ENCODE measurements at places on chromosomes 2 and 18.

DNA sequence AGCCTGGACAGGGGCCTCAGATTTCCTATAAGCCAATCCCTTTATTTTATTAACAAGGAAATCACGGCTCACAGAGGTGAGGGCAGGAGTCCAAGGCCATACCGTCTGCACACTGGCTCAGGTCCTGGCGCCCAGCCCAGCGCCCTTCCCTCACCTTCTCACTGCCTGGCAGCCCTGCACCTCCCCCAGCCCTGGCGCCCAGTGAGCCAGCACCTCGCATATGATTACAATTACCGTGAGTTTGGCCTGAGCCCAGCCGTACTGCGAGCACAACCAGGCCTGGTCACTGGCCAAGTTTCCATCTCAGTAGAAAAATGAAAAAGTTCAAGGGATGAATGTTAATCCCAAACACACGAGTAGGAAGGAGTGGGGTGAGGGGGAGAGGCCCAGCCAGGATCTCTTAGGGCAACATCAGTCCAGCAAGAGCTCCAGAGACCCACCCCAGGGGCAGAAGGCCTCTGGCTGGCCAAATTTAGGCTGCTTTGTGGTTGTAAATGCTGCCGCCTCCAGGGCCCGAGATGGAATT, 68.4 kb downstream of the MCFD2 start:
- peak; percentile 98 for DNase-seq

- DNase-seq, result no peak
Observed at GRCh38 chr2:108594132-108594981, 60.1 kb downstream of the LIMS1 start.

- DNase-seq, result no peak
Observed at GRCh38 chr2:128573116-128573515, 254.4 kb upstream of the HS6ST1 start.

GRCh38 chr18:55405893-55406406, 182.0 kb downstream of the TCF4 start:
- DNase-seq, result no peak

DNA sequence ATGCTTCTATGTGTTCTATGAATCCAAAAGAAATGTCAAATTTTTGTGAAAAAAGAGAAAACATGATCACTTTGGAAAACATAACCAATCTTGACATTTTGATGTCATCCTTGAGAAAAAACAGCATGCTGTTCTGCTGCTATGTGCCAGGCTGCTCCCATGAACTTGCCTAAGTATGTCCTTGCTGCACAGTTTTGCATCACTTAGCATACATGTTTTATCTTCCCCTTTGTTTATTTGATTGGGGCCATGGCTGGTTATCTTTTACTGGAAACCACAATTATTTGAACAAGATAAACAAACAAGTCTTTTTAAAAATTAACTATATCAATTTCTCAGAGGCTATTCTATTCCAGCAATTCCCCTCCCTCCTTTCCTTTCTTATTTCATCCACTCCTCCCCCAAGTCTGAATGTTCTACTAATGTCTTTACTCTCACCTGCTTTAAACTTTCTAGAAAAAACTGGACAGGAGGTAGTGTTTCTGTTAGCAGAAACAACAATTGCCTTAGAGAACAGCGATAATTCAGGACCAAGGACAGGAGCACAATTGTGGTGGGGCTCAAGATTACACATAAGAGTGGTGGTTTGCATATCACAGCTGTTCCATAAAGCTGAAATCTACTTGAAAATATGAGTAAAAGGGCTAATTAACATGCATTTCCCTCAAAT, 6.7 kb downstream of the AOX1 start:
- DNase-seq, result peak; percentile 24

- no peak for DNase-seq
Observed at GRCh38 chr2:230984393-230985220, 11.3 kb upstream of the SPATA3 start.

DNA sequence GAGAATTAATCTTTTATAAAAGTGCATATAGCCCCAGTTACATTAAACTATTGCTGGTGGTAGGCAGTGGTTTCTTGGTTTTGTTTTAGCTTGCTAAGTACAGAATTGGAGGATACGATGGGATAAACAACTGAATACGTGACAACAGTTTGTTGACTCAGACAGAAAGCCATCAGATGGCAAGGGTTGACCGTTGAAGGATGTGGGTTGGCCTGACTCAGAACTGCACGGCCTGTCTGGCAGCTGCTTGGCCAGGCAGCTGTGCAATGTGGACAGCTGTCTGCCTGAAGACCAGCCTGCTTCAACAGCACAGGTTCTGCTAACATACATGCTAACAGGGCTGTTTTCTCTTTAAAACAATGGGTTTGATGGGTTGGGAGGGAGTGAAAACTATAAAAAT, 46.6 kb downstream of the PRKRA start:
- peak; percentile 50 for DNase-seq

GRCh38 chr2:20207051-20207450, 17.9 kb downstream of the SDC1 start:
- no peak for DNase-seq

DNA sequence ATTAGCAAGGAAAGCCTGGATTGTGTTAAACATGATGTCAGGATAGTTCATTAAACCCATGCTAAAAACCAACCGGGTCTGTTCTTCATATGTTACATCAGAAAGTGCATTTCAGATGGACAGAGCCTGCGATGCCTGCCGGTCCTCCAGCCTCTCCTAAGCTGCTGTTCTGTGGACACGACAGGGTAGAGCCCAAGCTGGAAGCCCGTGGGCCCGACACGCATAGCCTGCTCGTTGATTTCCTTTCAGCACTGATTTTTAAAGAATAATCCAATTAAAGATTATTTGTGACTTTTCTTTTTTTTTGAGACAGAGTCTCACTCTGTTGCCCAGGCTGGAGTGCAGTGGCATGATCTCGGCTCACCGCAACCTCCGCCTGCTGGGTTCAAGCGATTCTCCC, 797 bp downstream of the OR6B3 start:
- no peak for DNase-seq

DNA sequence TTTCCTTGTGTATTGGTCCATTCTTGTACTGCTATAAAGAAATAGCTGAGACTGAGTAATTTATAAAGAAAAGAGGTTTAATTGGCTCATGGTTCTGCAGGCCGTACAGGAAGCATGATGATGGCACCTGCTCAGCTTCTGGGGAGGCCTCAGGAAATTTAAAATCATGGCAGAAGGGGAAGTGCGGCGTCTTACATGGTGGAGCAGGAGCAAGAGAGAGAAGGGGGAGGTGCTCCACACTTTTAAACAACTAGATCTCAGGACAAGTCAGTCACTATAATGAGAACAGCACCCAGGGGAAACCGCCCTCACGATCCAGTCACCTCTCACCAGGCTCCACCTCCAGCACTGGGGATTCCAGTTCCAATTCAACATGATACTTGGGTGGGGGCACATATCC, 54.3 kb downstream of the MSH2 start:
- DNase-seq, result no peak

GRCh38 chr2:98578231-98578630, 30.1 kb downstream of the COA5 start:
- DNase-seq, result no peak

- no peak for DNase-seq
Observed at GRCh38 chr2:23503682-23504081, 118.7 kb downstream of the KLHL29 start.

DNA sequence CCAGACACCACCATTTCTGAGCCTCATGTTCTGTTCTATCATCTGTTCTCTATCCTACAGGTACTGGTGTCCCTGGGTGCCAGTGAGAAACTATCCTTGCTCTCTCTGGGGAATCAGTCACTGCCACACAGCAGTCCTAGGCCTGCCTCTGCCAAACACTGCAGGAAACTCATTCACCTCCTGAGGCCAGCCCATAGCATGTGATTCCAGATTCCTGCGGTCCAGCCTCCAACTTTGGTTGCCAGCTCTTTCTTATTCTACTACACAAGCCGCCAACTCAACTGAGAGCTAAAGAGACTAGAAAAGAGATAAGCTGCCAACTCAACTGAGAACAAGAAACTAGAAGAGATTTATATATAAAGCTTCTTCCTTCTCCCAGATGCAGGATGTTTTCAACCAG, 8.8 kb upstream of the TTLL4 start:
- DNase-seq, result no peak

- DNase-seq, result no peak
Observed at GRCh38 chr2:215020283-215020682, 118.1 kb downstream of the ABCA12 start.

DNA sequence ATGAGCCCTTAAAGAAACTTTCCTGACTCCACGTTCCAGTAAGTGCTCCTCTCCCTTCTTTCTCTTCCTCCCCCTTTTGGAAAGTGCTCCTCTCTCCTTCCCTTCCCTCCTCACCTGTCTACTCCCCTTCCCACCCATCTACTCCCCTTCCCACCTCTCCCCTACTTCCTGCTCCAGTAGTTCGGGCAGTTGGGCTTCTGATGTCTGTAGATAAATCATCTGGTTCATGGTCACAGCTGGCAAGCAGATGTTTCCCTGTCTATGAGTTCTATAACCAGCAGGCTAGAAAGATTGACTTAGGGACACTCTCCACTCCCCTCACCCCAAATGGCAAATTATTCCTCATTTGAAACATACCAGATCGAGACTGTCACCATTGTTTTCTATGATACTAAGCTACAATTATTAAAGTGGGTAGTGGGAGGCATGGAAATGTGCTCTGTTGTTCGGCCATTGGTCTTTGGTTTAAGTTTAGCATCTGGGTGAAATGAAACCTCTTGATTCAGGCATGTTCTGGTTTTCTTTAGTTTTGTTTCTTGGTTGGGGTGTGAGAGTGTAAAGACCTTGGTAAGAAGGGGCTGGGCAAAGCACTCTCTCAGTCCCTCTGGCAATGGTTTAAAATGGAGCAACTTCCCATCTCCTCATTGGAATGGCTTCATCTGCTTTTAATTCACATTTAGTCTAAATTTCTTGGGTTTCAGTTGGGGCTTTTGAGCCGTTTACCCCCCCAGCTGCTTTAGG, 413.2 kb upstream of the SPRED2 start:
- DNase-seq, result no peak

GRCh38 chr18:76467371-76468190, 27.5 kb downstream of the ZNF516 start:
- no peak for DNase-seq

- peak; percentile 29 for DNase-seq
Observed at GRCh38 chr2:28567061-28567471, 71.2 kb downstream of the PLB1 start.

- no peak for DNase-seq
Observed at GRCh38 chr2:124953921-124954320, 928.8 kb downstream of the CNTNAP5 start.

DNA sequence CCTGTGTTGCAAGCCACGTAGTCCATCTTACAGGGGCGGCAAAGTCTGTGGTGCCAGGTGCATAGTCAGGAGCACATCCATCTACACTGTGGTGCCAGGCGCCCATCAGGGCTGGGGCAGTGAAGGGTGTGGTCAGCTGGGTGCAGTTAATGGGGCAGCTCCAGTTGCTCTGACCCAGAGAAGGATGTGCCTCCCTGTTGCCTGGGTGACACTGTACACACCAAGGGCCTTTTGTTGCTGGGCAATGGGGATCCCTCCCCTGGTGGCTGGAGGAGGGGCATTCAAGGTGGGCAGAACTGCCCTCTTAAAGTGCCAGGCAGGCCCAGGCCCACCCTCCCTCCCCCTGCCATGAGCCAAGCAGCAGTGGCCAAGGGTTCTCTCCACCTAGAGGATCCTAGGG, 28.3 kb upstream of the IMP4 start:
- DNase-seq, result no peak

- DNase-seq, result no peak
Observed at GRCh38 chr2:72415241-72415661, 267.6 kb upstream of the CYP26B1 start.

- DNase-seq, result no peak
Observed at GRCh38 chr2:29377788-29378187, 262.6 kb downstream of the CLIP4 start.

DNA sequence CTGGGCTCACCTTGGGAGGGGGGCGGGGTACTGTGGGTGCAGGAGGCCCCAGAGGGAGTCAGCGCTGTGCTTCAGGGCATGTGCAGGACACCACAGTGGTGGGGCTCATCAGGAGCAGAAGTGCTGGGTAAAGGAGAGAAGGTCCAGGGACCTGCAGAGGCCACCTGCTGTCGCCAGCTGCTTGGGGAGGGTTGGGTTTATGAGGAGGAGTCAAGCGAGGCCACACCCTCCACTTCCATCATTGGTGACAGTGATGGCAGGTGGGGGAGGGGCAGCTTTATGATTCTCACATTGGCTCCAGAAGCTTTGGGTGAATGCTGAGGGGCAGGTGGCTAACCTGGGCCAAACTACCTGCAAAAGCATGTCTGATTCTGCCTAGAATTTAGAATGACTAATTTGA, 392.6 kb downstream of the HRH4 start:
- DNase-seq, result peak; percentile 60

- no peak for DNase-seq
Observed at GRCh38 chr2:74007711-74008110, 23.0 kb downstream of the TET3 start.

- no peak for DNase-seq
Observed at GRCh38 chr2:230697676-230698075, 15.0 kb upstream of the CAB39 start.

GRCh38 chr2:212592695-212593094, 54.1 kb upstream of the ERBB4 start:
- no peak for DNase-seq

DNA sequence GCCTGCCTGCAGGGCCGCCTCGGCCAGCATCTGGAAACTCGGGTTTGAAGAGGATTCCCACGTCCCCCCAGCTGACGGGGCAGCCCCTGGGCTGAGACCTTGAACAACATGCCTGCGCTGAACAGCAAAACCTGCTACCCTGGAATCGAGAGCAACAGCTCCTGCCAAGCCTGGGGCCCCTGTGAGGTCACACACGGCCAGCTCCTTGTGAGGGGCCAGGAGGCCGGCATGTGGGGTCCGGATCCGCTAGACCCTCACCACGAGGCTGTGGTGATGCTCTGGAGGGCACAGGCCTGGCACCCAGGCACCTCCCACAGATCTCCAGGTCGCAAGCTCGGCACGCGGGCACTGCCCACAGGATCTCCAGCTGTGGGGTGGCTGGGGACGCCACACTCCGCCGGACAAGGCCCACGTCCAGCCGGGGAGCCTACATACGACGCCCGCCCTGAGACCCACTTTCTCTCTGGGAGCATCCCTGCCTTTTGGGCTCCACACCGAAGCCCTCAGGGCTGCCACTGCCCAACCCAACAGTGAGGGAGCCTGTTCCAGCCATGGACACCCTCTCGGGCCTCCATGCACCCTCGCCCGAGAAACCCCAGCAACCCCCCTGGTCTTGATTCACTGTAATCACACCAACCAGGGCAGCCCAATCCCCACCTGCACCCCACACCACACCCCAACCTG, 34.1 kb downstream of the SLC66A2 start:
- DNase-seq, result peak; percentile 14

GRCh38 chr18:12652861-12653401, 5.0 kb downstream of the SPIRE1 start:
- no peak for DNase-seq

Data from mucosa of descending colon (tissue), 3 donors.